ENCODE measurements at places on chromosomes 4 and X.

DNA sequence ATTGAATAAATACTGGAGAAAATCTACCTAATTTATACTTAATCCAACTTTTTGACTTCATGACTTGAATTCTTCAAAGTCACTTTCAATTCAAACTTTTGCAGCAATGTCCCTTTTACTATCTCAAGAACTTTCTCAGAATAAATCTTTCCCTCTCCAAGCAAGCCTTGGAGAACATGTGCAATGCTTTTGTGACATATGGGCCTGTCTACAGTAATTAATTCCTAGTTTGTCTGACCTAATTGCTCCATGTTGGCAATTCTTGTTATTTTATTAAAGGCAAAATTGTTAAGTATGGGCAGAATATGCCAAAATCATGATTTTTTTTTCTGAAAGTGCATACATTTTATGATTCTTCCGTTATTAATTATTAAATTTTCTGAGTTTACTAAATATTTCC, 1115.3 kb downstream of the PDHA2 start:
- DNase-seq = no peak

- no peak for DNase-seq
Observed at GRCh38 chr4:111537871-111538270, 607.4 kb upstream of the FAM241A start.

DNA sequence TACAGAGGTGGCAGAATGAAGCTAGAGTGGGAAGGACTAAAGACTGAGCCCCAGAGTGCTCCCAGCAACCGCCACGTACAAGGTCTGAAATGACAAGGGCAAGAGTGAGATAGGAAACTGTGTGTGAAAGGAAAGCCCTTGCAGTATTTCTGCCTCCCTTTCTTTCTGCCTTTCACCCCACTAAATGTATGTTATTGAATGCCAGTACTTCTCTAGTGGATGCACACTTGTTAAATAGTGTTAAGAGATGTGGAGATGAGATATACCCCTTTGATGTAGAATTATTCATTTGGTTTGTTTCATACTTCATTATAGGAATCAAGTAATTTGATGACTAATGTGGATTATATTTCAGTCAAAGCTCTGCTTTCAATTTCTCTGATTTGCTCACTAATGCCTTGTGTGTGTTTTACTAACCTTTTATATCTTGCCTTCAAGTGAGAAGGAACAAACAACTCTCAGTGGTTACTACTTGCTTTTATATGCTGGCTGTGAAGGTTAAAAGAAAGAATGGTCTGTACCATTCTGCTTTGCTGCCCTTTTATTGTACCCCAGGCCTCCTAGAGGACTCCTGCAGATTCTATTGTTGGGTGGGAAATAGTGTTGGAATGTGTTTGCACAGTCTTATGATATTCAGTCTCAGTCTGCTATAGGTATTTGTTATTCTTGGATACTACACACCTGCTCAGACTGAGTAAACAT, 8.0 kb upstream of the ANXA3 start:
- DNase-seq = no peak

GRCh38 chr4:78250500-78250899, 193.4 kb downstream of the FRAS1 start:
- no peak for DNase-seq

DNA sequence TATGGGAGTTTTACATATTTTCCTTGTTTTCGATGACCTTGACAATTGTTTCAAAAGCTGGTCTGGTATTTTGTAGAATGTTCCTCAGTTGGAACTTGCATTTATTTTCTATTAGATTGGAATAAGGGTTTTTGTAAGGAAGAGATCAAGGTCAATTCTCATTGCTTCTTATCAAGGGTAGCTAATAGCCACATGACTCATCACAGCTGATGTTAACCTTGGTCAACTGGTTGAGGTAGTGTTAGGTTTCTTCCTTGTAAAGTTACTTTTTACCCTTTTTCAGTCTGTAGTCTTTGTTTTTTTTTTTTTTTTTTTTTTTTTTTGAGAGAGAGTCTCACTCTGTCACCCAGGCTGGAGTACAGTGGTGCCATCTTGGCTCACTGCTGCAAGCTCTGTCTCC, 257.2 kb downstream of the SNCA start:
- DNase-seq = no peak

DNA sequence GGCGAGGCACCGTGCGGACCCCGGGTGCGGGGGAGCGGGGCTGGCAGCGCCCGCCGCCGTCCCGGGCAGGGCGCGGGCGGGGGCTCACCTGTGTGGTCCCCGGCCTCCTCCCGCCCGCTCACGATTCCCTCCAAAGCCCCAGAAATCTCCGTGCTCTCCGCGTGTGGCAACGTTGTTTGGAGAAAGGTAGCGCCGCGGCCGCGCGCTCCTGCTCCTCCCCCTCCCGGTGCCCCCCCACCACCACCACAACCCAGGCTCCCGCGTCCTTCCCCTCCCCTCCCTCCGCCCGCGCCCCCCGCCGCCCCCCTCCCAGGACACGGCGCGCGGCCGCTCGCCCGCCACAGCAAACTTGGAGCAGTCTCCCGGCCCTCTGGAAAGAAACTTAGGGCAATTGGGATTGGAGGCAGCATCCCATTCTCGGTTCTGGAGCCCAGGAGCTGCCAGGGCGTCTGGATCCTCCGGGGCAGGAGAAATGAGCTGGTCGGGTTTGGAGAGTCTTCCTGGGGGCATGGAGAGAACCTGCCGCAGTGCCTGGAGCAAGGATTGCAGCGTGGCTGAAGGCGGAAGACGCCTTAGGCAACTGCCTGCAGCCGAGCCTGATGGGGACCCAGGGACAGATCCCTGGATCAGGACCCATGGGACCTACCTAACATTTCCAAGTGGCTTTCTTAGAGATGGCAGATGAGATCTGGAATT, 855 bp downstream of the KLF3 start:
- peak; percentile 84 for DNase-seq
